ENCODE measurements at places on chromosomes 7 and 10. TPM values are rescaled to one million over a fixed set of nuclear protein-coding genes. Genes with fewer than 3 reads are reported as not detected.

The CHPF2 gene
- total RNA-seq = 45.7 TPM

The SLC26A5 gene
- total RNA-seq = not detected

- DNase-seq = no peak
Measured at GRCh38 chr7:50711271-50712175, 71.2 kb downstream of the GRB10 start.

DNA sequence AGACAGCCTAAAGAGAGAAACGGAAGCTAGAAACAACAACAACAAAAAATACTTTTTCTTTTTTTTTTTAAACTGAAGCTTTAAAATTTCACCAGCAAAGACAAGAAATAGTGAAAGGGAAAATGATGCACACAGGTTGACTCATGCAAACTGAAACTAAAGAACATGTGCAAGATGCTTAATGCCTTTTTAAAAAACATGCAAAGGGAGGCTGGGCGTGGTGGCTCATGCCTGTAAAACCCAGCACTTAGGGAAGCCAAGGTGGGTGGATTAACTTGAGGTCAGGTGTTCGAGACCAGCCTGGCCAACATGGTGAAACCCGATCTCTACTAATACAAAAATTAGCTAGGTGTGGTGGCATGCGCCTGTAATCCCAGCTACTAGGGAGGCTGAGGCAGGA lies 15.1 kb upstream of the CUBN start:
- no peak for DNase-seq
